Stomach (tissue), 19 donors: ENCODE measurements at places on chromosomes 12 and 14.

GRCh38 chr12:19223018-19223417 lies 93.5 kb downstream of the PLEKHA5 start:
- no peak overlapping the region for H3K4me3 ChIP-seq
- H3K27ac ChIP-seq: no peak overlapping the region
- H3K4me1 ChIP-seq: peaks cover 35% of the 10 kb centered on the region
- no peaks in the 10 kb centered on the region for H3K27me3 ChIP-seq
- DNase-seq: no peak
- H3K36me3 ChIP-seq: no peaks in the 10 kb centered on the region

- no peak overlapping the region for H3K27ac ChIP-seq
- H3K27me3 ChIP-seq: no peaks in the 10 kb centered on the region
- H3K36me3 ChIP-seq: no peaks in the 10 kb centered on the region
- DNase-seq: no peak
Observed at GRCh38 chr12:24177889-24178288, 228.4 kb upstream of the SOX5 start.

DNA sequence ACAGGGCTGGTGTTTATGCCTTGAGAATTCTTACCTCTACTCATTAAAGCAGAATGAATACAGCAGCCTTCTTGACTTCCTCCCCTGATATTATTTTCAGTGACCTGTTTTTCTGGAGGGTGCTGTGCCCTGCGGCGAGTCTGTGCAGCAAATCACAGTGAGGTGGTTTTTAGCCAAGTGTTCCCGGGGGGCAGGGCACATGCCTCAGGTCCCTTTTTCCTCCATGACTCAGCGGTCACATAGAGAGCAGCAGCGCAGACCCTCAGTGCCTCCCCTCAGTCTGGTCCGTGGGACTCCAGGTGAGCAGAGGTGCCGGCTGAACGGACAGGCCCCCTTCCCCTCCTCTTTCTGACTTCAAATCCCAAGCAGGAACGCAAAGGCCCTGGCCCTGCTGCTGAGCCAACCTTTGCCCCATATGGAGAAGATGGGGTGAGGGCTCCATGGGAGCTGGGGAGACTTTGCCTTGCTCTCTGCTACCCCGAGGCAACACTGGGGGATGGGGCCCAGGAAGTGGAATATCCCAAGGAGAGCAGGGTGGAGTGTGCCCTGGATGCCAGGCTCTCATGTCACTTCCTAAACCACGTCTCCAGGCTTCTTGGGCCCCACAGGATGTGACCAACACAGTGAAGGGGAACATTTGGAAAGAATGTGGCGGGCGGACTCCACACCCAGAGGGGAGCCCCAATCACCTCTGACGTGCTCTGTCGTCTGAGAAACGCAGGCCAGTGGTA lies 90.0 kb downstream of the DHRS2 start:
- no peaks in the 10 kb centered on the region for H3K36me3 ChIP-seq
- no peak overlapping the region for H3K27ac ChIP-seq
- no peaks in the 10 kb centered on the region for H3K4me1 ChIP-seq
- no peaks in the 10 kb centered on the region for H3K27me3 ChIP-seq
- no peak for DNase-seq

GRCh38 chr12:116637589-116638150 lies 78.5 kb downstream of the MAP1LC3B2 start:
- no peak overlapping the region for H3K27ac ChIP-seq
- no peak overlapping the region for H3K4me3 ChIP-seq
- peaks cover 20% of the 10 kb centered on the region for H3K4me1 ChIP-seq
- DNase-seq: no peak
- no peaks in the 10 kb centered on the region for H3K36me3 ChIP-seq
- H3K27me3 ChIP-seq: no peaks in the 10 kb centered on the region

DNA sequence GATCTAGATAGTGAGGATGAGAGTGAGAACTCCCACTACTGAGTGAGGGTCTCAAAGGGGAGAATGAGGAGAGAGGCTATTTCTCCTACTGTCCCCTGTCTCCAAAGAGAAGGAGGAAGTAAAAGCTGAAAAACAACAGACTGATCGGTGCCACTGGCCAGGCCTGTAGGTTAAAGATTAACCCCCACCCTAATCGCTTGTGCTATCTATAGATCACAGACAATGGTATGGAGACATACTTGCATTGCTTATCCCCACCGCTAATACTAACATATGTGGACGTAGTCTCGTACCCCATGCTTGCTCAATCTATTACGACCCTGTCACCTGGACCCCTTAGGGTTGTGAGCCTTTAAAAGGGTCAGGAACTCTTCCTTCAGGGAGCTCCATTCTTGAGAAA lies 777.9 kb upstream of the TMEM132C start:
- no peaks in the 10 kb centered on the region for H3K36me3 ChIP-seq
- no peaks in the 10 kb centered on the region for H3K4me1 ChIP-seq
- peak overlapping the region; percentile 34 for H3K27ac ChIP-seq
- no peaks in the 10 kb centered on the region for H3K27me3 ChIP-seq
- DNase-seq: peak; percentile 35
- no peak overlapping the region for H3K4me3 ChIP-seq

GRCh38 chr12:113154351-113154973 lies 4.9 kb downstream of the CFAP73 start:
- peak; percentile 75 for DNase-seq
- peaks cover 43% of the 10 kb centered on the region for H3K4me1 ChIP-seq
- H3K27ac ChIP-seq: no peak overlapping the region
- H3K4me3 ChIP-seq: peak overlapping the region; percentile 21
- peaks cover 20% of the 10 kb centered on the region for H3K36me3 ChIP-seq

DNA sequence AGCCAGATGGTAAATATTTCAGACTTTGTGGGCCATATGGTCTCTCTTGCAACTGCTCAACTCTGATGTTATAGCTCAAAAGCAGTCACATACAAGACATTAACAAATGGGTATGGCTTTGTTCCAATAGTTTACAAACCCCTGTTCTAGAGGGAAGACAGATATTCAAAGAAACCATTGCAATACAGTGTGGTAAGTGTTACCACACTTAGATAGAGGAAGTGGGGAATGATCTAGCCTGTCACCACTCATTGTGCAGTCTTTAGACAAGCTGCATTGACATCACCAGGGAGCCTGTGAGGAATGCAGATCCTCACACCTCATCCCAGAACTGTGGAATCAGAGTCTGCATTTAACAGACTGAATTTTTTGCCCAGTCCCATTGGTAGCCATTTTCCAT lies 80.0 kb upstream of the RGS6 start:
- DNase-seq: no peak
- no peaks in the 10 kb centered on the region for H3K36me3 ChIP-seq
- no peaks in the 10 kb centered on the region for H3K27me3 ChIP-seq
- H3K4me1 ChIP-seq: no peaks in the 10 kb centered on the region
- no peak overlapping the region for H3K4me3 ChIP-seq
- no peak overlapping the region for H3K27ac ChIP-seq

DNA sequence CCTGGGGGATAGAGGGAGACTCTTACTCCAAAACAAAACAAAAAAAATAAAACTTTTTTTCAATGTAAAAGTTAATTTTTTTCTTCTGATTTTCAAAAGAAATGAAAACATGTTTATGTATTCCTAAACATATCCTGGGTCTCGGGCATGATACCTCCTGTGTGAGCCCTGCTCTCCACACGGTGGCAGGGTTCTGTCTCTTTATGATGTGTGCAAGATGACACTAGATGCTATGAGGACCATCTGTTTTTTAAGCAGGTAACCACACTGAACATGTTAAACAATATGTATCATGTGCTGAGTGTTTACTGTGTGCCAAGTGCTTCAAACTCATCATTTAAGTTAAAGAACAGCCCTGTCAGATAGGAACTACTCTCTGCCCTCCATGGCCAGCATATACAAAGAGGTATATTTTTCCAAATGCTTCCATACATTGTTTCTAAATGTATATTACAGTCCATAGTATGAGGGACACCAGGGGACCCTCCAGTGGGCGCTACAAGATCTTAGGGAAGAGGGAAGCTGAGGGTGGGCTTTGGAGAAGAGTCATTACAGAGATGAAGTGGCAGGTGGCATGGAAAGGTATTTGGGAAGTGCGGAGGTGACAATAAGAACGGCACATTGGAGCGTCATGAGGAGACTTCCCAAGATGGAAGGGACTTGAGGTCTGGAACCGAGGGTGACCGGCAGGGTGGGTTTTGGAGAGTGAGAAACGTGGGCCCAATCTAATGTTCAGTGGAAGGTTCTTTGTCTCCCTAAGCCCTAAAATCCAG lies 28.5 kb downstream of the FOS start:
- no peak for DNase-seq
- H3K36me3 ChIP-seq: no peaks in the 10 kb centered on the region
- no peak overlapping the region for H3K27ac ChIP-seq
- no peaks in the 10 kb centered on the region for H3K27me3 ChIP-seq

DNA sequence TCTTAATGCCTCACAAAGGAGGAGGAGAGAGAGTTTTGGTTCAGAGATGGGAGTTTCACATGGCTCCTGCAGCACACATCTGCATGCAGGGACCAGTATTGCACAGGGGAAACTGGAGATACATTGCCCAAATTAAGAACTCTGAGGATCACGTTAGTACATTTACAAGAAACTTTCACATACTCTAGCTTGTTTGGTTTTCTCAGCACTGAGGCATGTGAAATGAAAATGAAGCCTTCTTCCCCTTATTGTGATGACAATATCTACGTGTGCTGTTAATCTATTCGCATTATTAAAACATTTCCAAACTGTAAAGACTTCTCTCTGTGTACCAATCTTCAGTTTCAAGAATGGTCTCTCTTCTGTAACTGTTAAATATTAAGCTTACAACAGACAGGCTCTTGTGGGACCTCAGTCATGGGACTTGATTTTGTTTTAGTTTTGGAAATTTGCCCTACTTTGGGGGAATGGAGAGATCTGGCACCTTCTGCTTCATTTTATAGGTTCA lies 124.7 kb downstream of the DAAM1 start:
- H3K27me3 ChIP-seq: no peaks in the 10 kb centered on the region
- no peak overlapping the region for H3K4me3 ChIP-seq
- DNase-seq: no peak
- H3K36me3 ChIP-seq: no peaks in the 10 kb centered on the region
